ENCODE measurements at places on chromosomes 11 and 22.

- DNase-seq: no peak
These were observed 25.5 kb downstream of the SERPIND1 start for GRCh38 chr22:20799449-20799848.

DNA sequence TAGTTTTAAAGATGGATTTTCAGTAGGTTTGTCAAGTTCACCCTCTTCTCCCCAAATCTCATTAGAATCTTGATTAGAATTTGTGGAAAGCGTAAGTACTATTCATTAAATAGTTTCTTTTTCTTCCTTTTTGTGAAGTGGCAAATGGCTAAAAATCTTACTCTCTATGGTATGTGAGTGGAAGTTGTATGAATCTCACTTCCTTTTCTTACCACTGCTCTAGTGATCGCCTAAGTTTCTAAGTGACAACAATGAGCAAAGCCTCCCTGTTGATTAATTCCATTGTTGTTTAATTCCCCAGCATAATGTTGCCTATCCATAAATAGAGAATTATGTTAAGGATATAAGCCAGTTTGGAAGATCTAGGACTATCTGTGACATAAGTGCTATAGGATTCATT is 82.7 kb downstream of the PGR start:
- DNase-seq: no peak

GRCh38 chr11:62402960-62403730 is 15.7 kb upstream of the SCGB1A1 start:
- DNase-seq: no peak

DNA sequence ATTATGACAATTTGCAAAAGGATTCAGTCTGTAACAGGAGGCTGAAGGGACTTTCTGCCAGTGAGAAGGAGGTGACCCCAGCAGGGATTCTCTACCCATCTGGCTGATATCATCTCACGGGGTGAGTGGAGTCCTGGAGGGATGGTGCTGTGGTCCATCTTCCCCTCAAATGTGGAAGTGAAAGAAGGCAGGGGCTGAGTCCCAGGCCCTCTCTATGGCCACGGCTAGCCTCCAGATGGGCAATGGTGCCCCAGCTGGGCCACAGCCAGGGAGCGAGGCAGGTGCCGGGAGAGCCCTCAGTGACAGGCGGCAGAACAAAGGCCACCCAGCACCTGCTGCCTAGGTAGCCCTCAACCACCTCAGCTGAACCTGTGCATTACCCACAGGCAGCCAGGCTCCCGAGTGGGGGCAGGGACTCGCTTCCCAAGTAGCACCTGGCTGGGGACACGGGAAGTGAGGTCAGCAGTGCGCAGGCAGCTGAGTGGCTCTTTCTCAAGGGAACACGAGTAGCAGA is 6.7 kb downstream of the NECTIN1 start:
- no peak for DNase-seq

GRCh38 chr22:26679003-26679629 is 21.7 kb downstream of the MIAT start:
- DNase-seq: peak; percentile 65

GRCh38 chr11:86919557-86920210 is 35.5 kb downstream of the FZD4 start:
- DNase-seq: no peak

DNA sequence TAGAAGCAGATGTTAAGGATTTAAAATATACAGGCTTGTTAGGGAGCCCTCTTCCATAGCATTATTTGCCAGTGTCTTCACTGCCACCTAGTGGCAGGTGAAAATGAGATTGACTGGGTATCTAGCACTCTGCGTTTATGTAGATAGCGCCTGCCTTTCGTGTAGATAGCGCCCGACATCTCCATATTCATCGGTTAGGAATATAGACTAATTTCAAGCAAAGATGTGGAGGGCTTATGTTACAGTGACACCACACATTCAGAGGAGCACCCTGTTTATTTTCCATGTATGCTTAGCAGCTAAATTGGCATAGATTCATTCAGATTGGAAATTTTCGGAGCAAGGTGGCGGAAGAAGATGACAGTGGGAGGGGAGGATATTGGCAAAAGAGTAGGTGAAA is 72.0 kb downstream of the SLC5A12 start:
- DNase-seq: no peak

- no peak for DNase-seq
These were observed 410.3 kb downstream of the MN1 start for GRCh38 chr22:27391092-27391770.

GRCh38 chr11:64863391-64864060 is 14.9 kb downstream of the EHD1 start:
- no peak for DNase-seq

- no peak for DNase-seq
These were observed 57.5 kb upstream of the SLC22A12 start for GRCh38 chr11:64533501-64533900.

- DNase-seq: no peak
These were observed 34.4 kb downstream of the MARK2 start for GRCh38 chr11:63873311-63873710.

- no peak for DNase-seq
These were observed 1.2 kb downstream of the DCHS1 start for GRCh38 chr11:6654281-6655019.

GRCh38 chr11:10780040-10780439 is 28.7 kb downstream of the EIF4G2 start:
- no peak for DNase-seq

DNA sequence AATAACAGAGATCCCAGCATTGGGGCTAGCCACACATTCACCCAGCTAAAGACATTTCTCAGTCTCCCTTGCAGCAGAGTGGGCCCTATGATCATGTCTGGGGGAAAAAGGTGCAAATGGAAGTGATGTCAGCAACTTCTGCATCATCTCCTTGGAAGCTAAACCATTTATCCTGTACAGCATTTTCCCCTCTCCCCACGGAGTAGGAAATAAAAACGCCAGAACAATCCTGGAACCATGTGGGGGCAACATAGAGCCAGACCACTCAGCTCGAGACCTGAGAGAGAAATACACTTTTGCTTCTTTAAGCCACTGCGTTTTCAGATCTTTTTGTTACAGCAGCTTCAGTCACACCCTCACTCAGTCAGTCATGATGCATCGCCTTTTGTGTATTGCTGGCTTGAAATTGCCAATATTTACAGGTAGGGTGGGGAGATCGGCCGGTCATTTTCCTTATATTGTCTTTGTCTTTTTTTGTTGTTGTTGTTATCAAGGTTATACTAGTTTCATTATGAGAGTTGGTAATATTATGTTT is 9.1 kb upstream of the RAC2 start:
- DNase-seq: no peak

DNA sequence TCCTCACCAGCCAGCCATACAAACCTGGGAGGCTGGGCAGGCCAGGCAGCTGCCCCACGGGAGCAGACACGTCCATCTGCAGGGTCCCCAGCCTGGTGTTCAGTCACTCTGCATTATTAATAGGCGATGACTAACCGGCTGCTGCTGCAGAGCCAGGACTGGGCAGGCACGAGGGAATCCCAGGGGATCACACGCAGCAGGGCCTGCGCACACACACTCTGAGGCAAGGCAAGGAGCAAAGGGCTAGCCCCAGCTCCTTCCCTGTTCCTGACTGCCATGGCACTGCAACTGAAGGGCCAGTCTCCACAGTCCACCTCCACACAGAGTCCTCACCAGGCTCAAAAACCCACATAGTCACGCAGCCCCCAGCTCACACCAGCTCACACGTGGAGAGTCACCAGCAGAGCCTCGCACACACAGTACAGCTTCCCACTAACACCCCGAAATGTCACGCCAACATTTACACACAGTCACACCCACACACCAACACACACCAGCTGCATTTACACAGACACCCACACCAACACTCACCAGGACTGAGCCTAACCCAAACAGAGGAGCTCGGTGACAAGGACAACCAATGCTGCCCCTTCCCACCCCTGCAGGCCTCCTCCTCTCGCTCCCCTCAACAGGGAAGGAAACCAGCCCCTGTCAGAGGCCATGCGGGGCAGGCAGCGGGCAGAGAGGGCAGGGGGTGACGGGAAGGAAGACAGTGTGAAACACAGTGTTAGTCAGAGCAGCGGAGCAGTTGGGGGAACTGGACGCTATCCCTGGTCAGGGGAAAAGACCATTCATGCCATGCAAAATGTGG is 47.3 kb downstream of the NRXN2 start:
- DNase-seq: no peak

DNA sequence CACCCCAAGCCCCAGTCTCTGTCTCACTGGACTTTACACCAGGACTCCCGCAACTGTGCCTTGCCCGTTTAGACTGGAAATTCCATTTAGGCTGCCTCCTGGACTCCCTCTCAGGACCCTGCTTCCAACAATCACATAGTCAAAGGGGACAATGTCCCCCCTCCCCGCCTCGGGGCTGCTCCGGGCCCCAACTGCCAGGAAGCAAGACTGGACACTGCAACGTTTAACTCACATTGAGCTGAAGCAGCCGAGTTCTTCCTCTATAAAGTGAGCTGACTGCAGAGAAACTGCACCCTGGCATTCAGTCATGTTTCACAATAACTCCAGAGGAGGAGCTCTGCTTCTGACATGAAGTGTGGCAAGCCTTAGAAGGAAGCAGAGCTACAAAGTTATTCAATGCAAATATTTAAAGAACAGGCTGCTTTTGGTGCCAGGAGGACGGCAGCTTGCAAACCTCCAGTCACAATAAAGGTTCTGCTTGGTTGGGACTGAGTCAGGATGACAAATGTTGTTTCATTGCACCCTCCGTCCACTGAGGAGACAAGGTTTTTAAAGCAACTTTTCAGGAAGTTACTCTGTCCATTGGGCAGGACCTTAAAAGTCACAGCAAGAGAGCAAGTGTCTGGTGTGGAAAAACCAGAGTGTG is 19.9 kb downstream of the PACSIN2 start:
- no peak for DNase-seq

- DNase-seq: no peak
These were observed 10.2 kb downstream of the FIBIN start for GRCh38 chr11:27004103-27004502.

- no peak for DNase-seq
These were observed 21.0 kb upstream of the MS4A6E start for GRCh38 chr11:60305906-60306619.

DNA sequence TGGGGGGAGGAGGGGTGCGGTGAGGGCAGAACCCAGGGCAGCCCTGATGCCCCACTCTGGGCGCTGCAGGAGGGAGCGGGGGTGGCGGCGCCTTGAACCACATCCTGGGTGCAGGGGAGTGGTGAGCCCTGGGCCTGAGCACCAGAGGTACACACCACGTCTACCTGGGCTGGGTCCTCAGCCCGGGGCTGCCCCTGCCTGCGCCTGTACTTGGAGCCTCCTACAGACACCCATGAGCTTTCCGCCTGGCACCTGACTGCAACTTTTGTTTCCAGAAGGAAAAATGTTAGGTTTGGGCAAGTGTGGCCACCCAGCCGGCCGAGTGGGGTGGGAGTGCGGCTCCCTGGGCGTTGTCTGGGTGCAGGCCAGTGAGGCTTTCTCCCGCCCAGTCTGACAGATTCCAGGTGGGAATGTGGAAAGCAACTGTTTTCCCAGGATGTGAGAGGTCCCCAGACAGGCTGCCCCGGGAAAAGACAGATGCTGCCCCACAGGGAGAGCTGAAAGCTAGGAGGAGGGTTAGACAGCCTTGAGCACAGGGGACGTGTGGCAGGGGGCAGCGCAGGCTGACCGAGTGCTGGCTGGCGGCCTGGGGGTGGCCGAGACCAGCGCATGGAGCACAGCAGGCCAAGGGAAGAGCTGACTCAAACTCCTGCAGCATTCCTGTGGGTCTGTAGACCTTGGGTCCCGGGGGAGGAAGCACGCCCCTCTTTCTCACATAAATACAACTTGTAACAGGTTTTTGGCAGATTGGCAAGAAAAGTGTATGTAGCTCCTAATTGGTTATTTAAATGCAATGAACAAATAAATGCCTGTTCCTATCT is 44.1 kb downstream of the GNB1L start:
- peak; percentile 8 for DNase-seq

DNA sequence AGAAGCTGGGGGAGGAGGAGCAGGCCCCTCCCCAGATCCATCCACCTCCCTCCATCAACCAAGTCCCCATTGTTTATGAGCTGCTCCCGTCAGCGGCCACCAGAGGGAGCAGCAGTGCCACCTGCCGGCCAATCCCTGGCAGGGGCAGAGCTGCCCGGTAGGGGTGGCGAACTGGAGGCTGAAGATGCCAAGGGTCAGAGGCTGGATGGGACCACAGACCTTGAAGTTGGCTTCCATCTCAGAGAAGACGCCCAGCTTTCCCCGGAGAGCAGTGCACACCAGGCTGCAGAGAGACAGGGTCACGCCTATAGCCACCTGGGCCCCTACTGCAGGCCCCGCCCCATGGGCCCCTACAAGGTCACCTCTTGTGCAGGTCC is 3.6 kb downstream of the FIBP start:
- peak; percentile 80 for DNase-seq

DNA sequence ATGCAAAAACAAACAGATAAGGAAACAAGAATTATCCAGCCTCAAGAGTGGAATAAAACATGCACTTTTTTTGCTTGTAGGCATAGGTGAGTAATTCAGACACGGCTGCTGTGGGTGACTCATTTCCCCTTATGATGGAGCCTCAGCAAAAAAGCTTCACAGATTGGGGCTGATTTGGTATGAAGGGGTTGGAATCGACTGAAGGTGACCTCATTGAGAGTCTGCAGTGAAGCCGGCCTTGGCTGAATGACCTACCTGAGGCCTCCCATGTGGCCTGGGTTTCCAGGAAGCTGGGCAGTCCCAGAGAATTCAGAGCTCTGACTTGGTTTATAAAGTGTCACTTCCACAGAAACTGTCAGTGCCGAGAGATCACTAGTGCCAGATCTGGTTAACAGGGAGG is 34.2 kb upstream of the VPREB1 start:
- DNase-seq: peak; percentile 53

DNA sequence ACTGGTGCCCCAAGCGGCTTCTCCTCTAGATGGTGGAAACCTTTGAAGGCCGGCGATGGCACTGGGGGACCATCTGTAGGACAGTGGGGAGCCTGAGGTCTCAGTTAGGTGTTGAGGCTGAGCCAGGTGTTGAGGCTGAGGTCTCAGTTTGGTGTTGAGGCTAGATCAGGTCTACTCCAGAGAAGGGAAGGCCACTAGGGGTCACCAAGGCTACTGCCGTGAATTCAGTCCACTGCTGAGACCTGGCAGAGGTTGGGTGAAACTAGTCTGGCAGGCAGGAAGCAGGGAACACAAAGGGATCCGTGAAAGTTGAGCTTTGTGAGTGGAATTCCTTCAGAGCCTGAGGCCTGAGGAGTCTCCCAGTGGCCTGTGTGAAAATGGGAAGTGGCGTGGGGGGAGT is 123.8 kb upstream of the FGF3 start:
- no peak for DNase-seq

- no peak for DNase-seq
These were observed 2.1 kb upstream of the MTFP1 start for GRCh38 chr22:30423301-30423958.

GRCh38 chr11:44596525-44597276 is 31.2 kb downstream of the CD82 start:
- peak; percentile 77 for DNase-seq

- no peak for DNase-seq
These were observed 73.2 kb downstream of the KIAA1671 start for GRCh38 chr22:25025491-25026400.
